ENCODE measurements at places on chromosomes 13 and 19.

GRCh38 chr13:23516190-23516589 is 54.0 kb upstream of the TNFRSF19 start:
- DNase-seq = no peak

GRCh38 chr19:31253526-31254179 is 95.6 kb downstream of the TSHZ3 start:
- DNase-seq = no peak

DNA sequence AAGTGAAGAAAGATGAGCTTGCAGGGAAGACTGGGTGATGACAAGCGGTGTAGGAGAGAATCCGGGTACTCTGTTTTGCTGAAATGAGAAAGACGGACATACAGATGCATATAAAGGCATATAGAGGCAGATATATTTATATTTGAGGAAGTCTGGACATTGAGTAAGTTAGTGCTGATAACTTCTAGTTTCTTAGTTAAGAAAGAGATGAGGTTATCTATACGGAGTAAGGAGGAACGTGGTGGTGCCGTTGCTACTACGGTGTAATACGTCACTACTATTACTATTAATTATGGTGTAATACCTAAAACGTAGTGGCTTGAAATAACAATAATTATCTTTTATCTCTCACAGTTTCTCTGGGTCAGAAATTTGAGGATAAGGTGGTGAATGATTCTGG is 9.8 kb upstream of the CPB2 start:
- DNase-seq = no peak

- DNase-seq = no peak
These were observed 350.5 kb downstream of the GPC6 start for GRCh38 chr13:93577105-93577504.

DNA sequence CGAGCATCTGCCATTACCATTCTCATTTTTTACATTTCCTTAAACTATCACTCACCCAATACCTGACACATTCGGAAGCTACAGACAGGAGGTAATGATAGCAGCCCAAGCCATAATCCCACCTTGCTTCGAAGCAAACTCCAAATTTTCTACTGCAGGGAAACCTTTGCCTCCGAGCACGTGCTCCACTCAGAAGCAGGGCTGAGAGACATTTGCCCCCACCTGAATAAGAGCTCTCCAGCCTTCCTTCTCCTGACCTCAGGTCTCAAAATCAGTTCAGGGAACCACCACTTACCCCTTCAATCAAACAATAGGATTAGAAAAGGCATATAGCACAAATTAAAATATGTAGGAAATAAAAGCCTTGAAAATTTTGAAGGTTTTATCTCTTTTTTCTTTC is 2.3 kb upstream of the DACH1 start:
- DNase-seq = no peak

DNA sequence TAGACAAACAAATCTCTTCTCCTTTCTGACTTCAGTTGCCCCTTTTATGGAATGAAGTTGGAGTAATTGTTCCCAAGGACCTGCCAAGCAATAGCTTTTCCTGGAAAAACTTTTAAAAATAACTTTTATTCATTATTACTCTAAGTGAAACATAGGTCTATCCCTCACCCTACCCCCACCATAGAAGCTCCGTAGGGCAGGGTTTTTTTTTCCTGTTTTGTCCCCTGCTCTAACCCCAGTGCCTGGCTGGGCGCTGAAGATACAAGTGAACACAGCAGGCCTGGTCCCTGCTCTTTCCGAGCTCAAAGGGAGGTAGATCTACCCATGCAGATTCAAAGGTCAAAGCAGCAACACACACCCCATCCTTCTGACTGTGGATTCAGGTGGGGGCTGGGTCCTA is 8.7 kb upstream of the GNG8 start:
- DNase-seq = no peak

DNA sequence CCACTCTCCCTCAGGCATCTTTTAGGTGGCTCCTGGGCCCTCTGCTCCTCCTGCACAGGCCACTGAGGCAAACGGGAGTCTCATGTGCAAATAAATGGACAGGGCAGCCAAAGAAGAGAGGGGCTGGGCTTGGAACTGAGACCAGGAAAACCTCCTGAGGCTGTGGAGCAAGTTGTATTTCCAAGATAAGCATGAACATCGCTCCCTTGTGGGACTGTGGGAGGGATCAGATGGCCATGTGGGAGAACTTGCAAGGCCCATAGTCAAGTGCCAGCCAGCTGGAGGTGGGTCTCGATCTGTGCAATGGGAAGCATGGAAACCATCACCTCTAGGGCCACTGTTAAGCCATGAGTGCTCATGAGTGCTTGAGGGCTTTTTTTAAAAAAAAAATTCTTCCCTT is 24.9 kb downstream of the MED26 start:
- DNase-seq = no peak

- DNase-seq = no peak
These were observed 869.4 kb downstream of the PCDH17 start for GRCh38 chr13:58500938-58501337.

- no peak for DNase-seq
These were observed 18.0 kb downstream of the ZNF91 start for GRCh38 chr19:23377276-23377675.

DNA sequence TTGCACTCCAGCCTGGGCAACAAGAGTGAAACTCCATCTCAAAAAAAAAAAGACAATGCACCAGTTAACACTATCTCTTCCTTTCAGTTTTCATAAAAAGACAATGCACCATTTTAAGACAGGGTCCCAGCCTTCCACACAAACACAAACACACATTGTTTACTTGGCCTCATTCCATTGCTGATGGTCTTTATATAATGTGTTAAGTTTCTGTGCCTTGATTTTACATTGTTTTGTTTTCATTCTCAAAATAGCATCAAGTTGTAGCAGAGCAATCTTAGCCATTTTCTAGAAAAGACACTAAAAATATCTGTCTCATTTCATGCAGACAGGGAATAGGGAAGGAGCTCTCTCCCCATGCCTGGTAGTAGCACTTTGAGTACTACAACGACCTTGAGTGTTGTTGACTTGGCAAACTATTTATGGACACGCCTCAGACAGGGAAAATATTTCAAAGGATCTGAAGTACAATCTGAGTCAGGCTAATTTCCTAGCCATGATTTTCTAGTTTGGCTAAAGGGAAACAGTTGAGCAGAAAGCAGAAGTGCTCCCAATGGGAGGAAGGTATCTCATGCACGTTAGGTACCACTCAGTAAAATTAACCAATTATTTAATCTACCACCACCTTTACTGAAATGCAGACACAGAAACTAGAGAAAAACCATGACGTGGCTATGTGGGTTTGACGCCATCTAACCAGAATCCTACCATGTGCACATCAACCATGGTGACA is 120.6 kb downstream of the ABCC4 start:
- no peak for DNase-seq

GRCh38 chr19:29118389-29118788 is 94.6 kb downstream of the UQCRFS1 start:
- peak; percentile 3 for DNase-seq

DNA sequence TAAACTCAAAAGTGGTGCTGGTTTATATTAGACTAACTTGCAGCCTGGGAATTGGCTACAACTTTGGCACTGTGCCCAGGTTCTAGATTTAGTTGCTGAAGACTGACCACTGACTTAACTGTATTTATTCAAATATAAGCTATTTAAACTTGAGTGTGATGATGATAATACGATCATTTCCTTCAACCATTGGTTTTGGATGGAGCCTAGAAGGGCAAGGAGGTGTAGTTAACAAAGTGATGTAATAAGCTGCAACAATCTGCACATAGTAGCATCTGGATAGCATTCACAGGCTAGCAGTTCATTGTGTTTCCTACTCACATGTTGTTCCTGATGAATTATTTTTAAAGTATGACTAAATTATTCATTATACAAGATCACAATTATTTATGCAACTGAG is 55.2 kb upstream of the DACH1 start:
- DNase-seq = no peak

DNA sequence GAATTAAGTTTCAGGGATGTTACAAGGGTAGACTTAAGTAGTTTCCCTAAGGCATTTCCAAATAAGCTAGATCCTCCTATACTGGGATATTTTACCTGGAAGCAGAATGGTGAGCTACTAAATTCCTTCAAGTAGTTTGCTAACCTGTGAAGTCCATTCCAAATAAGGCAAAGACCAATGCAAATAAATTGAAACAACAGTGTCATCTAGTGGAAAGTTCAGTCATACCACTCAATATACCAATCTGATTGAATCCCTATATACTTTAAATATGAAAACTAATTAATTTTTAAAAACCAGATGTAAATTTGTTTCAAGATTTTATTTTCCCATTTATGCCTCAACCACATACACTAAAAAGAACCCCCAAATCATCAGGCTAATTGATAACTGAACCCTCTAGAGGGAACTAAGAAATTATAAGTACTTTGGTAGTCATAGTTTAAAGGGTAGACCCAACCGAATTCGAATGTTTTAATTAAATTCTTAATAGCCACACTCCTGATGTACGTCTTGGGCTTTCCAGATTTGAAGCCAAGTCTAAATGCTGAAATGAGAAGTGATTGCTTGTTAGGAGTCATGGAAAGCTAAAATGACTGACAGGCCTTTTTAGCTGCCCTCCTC is 223.7 kb downstream of the TBC1D4 start:
- DNase-seq = peak; percentile 61

DNA sequence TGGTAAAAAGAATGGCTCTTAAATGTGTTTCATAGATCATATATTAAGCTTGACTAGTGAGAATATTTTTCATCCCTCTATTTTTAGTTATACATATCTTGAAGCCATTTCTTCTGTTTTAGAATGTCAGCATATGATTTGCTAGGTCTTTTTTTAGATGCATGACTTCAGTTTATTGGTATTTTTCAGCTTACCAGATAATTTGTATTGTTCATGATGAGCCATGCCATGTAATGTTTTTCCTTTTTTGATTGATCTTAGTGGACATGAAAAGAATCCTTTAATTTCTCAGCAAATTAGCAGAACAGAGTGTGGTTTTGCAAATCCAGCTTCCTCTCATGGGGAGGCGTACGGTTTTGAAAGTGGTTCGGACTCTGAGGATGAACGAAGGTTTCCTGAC is 168.5 kb downstream of the LMO7 start:
- no peak for DNase-seq

DNA sequence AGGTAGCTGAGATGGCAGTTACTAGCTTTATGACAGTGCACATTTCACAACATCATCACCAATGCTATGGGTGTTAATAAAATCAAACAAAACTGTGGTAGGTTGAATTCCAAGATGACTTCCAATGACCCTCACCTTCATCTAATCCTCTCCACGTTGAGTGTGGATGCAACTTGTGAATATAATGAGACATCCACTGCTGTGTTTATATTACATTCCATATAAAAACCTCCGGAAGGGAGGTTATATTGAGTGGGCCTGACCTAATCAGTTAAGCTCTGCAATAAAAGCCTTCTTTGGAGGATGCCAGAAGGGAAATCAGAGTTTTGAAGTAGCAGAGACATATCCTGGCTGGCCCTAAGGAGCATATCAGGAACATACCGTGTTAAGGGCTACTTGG is 25.6 kb upstream of the CSNK1A1L start:
- DNase-seq = no peak

GRCh38 chr13:62482351-62482750 is 1066.7 kb upstream of the PCDH20 start:
- no peak for DNase-seq

DNA sequence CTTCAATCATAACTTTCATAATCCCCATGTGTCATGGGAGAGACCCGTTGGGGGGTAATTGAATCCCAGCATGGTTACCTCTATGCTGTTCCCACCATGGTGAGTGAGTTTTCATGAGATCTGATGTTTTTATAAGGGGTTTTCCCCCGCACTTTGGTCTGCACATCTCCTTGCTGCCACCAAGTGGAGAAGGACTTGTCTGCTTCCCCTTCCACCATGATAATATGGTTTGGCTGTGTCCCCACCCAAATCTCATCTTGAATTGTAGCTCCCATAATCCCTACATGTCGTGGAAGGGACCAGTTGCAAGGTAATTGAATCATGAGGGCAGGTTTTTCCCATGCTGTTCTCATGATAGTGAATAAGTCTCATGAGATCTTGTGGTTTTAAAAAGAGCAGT is 524.9 kb downstream of the SLITRK5 start:
- DNase-seq = no peak

GRCh38 chr19:50327013-50327412 is 2.2 kb downstream of the KCNC3 start:
- DNase-seq = no peak

DNA sequence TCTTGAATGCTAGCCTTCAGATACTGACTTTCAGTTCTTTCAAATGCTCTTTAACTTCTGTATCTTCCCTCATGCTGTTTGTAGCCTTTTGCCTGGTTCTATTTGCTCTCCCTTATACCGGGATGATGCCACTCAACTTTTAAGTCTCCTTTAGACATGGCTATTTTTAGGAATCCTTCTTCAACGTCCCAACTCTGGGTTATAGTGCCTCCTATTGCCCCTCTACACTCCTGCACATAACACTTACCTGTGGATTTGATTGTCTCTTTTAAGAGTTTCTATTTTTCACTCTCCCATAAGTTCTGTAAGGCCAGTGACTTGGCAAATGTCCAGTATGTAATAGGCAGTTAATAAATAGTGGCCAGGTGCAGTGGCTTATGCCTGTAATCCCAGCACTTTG is 343.0 kb downstream of the KLF5 start:
- DNase-seq = no peak

DNA sequence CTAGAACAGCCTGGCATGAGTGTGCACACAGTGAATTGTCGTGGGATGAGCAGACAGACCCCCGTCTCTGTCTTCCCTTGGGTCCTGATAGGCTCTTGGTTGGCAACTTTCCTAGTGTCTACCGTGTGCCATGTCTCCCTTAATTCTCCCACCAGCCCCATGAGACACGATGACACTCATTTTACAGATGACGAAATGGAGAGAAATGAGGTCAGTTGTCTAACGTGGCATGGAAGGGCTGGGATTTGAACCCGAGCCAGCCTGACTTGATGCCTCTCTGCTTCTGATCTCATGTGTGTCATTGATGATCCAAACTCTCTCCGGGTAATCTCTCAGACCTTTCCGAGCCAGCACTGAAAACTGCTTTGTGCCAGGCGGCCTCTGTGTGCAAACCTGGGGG is 8.4 kb upstream of the KLK14 start:
- no peak for DNase-seq

GRCh38 chr19:2235381-2236063 is 607 bp downstream of the PLEKHJ1 start:
- peak; percentile 32 for DNase-seq

DNA sequence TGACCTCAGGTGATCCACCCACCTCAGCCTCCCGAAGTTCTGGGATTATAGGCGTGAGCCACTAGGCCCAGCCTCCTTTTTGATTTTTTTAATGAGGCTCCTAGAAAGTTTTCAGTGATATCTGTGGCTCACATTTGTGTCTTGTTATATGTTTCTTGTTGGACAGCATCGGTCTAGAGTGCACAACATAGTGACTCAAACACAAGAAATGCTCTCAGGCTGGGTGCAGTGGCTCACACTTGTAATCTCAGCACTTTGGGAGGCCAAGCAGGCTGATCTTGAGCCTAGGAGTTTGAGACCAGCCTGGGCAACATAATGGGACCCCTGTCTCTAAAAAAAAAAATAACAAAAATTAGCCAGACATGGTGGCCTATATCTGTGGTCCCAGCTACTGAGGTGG is 8.2 kb downstream of the PHF11 start:
- DNase-seq = no peak

GRCh38 chr13:112234131-112234875 is 141.9 kb upstream of the SPACA7 start:
- no peak for DNase-seq

GRCh38 chr13:27959976-27960361 is 9.1 kb downstream of the CDX2 start:
- DNase-seq = no peak

Measured in kidney tubule cell (primary cell).